Left colon (tissue), 2 donors: ENCODE measurements at places on chromosomes 7 and 10.
A peak's percentile ranks its signal among the peaks of the same experiment; 100 is the strongest.

DNA sequence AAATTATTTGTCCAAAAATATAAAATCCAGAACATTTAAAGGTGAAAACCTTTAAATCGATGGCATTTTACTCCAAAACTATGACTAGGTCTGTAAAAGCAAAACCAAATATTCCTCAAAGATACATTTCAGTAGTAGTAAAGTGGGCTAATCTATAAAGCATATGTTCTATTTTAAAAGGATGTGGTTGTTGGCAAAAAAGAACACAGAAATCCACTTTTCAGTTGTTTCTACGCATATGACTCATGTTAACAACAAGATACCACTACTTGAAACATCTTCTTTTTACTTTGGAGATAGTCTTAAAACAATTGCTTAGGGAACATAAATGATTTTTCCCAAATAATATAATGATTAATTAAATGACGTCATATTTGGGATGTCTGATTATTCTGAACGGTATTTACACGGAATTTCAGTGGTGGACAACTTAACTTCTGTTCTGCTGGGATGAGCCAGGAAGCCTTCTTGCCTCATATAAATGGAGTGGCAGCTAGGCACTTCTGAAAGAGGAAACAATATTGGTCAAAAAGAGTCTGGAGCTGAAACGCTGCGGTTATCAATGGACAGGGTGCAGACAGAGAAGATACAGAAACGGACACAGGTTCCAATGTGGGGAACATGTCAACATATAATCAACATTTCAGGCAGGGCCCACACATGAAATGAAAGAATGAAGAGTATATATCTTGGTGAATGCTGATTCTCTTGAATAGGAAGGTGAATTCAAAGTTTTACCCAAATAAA, 78.5 kb downstream of the ETV1 start:
- DNase-seq: no peak

- peak; percentile 38 for DNase-seq
These were observed 10.4 kb upstream of the IL15RA start for GRCh38 chr10:5987747-5988146.

DNA sequence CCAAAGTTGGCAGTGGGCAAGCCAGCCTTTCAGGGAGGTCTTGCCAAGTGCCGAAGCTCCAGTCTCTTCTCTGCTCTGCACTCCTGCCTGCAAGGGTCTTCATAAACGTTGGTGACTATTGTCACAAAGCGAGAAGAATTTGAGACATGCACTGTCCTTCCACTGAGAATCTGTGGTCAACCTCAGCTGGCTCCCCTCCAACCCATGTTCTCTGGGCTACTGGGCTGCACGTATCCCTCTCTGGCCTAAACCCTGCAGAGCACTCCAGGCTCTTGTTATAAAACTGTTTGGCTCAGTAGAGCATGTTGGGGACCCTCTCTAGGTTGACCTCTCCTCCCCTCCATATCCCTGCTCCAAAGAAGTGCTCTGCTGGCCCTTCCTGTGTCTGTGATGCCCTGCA, 260.4 kb upstream of the NFE2L3 start:
- no peak for DNase-seq

GRCh38 chr7:93179173-93179572, 31.0 kb upstream of the SAMD9L start:
- no peak for DNase-seq

DNA sequence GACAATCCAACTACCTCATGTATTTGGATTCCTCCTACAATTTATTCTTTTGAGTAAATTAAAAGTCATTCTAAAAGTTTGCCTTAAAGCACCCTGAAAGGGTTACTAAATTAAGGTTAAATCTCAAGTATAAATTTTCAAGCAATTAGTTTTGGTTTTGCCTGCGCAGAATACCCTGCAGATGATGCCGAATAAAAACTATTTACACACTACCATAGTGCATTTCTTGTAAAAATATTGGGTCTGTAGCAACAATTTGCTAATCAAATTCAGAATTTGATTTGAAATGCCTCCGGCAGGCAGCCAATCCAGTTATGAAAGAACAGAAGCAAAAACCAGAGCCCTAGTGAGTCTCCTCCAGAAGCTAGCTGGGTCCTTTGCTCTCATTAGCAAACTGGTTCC, 122.2 kb downstream of the TWIST1 start:
- no peak for DNase-seq

GRCh38 chr7:400901-401485, 111.0 kb downstream of the FOXL3 start:
- DNase-seq: no peak

GRCh38 chr7:69067397-69067796, 530.9 kb upstream of the AUTS2 start:
- no peak for DNase-seq

GRCh38 chr7:127665922-127666321, 13.9 kb downstream of the SND1 start:
- no peak for DNase-seq

DNA sequence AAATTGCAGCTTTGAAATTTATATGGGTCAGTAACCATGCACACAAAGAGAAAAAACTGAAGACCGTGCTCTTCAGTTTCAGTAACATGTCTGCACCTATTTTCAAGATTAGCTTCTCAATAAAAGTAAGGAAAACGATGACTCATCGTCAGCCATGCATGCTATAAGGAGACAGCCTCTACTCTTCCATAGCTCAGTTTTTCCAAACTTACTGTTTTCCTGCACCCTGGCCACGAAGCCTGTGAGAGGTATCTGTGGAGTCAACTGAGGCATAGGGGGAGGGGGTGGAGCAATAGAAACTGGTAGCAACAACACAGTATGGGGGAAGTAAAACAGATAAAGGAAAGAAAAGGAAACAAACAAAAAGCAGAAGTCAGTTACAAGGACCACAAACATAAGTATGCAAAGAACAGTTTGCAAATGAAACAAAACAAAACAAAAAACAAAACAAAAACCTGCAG, 58.0 kb downstream of the PDSS1 start:
- no peak for DNase-seq

DNA sequence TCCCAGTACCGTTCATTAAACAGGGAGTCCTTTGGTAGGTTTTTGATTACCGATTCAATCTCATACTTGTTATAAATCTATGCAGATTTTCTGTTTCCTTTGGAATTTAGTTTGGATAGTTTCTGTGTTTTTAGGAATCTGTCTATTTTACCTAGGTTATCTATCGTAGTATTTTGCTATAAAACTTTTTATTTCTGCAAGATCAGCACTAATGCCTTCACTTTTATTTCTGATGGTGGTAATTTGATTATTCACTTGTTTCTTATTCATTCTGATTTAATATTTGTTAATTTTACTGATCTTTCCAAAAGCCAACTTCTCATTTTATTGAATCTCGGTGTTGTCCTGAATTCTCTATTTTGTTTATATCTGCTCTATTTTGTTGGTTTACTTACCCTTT, 577.7 kb upstream of the NRG3 start:
- DNase-seq: no peak

DNA sequence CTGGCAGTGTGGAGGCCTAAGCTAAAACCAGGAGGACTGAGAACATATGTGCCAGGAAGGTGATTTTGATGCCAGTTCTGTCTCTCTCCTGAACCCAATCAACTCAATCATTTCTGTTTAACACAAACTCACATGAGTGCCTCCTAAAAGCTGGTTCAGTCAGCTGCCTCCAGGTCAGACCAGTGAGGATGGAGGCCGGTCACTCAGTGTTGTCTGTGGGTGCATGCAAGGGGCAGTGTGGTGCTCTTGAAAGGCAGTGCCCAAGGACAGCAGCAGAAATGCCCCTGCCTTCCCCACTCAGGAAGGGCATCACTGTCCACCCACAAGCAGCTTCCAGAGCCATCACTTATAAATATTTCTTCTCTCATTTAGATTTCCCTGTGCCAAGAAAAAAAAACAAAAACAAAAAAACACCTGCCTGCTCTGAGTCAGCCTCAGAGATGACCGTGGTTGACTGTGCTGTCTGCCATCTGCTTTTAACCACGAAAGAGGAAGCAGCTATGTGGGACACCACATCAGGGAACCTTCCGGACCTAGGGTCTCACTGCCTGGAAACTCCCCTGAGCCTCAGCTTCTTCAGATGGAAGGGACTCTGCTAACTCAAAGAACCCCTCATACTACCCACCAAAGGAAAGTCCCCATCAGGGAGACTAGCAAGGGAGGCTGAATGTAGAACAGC, 39.1 kb downstream of the VOPP1 start:
- no peak for DNase-seq

DNA sequence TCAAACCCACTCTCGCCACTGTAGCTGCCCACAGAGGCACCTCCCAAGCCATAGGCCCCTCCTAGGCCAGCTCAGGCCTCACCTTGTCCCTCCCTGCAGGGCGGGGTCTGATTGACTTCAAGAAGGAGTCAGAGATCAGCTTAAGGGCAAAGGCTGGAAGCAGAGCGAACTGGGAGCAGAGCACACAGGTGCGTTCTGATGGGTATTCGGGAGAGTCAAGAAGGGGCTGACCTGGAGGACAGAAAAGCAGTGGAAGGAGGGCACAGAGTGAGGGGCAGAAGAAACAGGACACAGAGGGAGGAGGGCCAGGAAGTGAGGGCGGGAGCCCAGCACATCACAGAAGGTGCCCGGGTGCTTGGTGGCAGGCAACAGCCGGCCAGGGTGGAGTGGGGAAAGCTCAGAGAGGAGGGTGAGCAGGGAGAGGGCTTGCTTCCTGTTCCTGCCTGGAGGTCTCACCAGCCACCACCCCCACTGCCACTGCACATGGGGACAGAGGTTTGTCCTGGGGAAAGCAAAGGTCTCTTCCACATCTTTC, at the start of gene AOC1:
Gene AOC1 (plus strand): TSS at position 147 of the 535 bp plus-strand sequence. CDS start 3,954 bp downstream, outside the sequence.
- peak; percentile 92 for DNase-seq

GRCh38 chr7:156752367-156753228, 112.0 kb downstream of the RNF32 start:
- no peak for DNase-seq

- peak; percentile 76 for DNase-seq
These were observed 61.2 kb downstream of the SH3PXD2A start for GRCh38 chr10:103793920-103794883.

DNA sequence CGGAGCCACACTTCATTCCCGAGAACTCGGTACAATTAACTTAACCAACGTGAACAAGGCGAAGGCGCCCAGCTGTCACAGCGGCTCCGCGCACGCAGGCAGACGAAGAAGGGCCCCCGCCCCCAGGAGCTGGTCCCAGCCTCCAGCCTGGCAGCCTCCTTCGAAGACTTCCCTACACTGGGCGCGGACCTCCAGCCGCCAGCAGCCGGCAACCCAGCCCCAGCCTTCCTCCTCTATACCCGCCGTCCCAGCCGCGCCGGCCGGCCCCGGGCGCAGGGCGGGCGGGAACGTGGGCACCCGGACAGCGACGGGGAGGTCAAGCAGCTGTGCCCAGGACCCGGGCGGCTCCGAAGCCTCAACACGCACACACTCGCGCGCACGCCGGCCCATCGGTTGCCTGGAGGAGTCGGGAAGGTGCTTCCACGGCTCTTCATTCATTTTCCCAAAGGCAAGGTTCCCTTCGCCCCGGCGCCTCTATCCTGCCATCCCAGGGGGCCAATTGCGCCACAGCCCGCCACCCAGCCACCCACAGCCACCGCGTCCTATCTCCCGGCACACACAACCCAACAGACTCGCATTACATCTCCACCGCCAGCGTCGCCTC, 1.6 kb downstream of the CHST15 start:
- no peak for DNase-seq

- DNase-seq: no peak
These were observed 151.4 kb downstream of the RPS24 start for GRCh38 chr10:78184851-78185692.

DNA sequence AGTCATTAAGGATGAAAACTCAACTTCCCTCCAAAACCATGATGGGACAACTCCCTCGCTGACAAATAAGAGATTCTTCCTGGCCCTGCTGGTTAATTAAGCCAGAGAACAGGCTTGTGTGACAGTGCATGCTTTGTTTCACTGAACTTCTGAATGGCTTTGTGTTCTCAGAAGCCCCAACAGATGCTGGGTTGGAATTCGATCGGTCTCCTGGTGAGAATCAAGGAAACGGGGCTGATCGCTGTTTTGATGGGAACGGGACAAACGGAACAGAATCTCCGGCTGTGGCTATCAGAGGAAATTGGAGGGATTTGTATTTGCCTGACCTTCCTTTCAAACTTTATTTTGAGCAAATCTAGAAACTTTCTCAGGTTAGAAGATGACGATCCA, 145.0 kb downstream of the RNF216 start:
- DNase-seq: no peak
